ENCODE measurements at places on chromosomes 2 and 18.

- no peak for DNase-seq
Observed at GRCh38 chr2:23536326-23536725, 151.3 kb downstream of the KLHL29 start.

DNA sequence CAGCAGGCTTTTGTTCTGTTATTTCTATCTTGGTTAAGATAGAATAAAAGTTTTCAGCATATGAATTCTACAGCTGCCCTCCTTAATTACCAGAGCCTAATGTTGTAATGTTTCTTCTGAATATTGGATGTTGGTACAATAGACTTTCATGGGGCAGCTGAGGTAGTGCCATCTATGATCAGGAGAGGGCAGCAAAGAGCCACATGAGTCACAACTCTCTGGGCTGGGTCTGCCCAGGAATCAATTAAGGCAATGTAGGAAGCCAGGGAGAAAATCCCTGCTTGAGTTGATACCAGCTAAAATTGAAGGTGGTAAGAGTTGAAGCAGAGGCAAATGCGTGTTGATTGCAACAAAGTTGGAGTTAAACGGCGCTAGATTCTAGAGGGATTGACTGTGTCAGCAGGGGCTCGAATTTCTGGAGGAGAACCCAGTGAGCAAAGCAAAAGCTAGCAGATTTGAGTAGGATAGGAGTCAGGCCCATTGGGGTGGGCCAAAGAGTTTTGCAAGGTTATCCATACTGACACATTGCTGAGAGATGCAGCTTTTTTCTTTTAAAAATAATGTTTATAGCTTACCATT lies 10.6 kb upstream of the MC5R start:
- DNase-seq = peak; percentile 46

DNA sequence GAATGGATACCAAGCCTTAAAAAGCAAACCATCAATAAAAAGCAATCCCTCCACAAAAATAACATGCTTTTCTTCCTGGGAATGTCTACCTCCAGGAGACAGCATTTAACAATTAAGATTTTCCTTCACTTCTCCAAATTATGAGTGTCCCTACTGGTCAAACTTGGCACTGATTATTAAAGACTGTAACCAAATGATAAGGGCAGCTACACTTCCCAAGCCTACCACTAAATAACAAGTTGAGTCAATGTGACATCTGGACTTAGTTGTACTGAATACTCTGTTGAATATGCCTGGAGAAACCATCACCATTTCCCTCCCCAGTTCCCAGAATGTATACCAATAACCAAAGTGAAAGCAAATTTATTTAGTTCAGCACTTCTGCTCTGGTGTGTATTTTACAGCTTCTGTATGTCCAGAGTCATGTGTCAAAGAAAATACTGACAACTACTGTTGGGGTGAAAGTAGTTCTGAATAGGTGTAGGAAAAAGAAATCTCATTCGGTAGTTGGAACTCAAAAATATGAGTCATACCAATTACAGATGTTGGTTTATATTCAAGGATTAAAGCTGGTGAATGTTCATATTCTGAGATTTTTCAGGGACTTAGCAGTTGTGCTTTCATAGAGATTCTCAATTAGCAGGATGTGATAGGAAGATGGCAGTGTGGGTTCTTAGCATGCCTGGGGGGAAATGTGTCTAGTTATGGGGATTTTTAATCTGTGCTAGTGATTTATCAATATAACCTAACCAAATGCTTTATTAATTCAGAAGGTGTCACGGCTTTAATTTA lies 1291.6 kb upstream of the GYPC start:
- no peak for DNase-seq

DNA sequence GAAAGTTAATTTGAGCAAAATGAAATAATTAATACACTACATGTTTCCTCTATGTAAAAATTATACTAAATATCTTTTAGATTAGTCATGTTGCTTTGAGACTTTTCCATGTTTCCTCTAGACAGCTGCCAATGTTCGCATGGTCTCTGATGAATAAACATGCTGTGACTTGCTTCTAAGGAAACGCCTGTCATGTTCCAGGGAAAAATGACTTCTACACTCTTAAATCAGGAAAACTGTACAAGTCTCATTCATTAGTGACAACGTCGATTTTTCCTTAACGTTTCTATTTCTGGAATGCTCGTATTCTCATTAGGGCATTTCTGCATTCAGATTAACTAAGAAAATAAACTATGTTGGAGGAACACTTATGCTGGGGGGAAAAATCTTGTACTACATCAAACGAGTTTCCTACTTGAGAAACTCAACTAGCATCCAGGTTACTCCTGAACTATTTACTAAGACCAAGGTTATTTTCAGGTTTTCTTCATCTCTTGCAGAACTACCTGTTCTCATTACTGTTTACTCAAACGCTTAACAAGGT lies 1.6 kb downstream of the COBLL1 start:
- no peak for DNase-seq
